ENCODE measurements at places on chromosomes 2 and 18.

DNA sequence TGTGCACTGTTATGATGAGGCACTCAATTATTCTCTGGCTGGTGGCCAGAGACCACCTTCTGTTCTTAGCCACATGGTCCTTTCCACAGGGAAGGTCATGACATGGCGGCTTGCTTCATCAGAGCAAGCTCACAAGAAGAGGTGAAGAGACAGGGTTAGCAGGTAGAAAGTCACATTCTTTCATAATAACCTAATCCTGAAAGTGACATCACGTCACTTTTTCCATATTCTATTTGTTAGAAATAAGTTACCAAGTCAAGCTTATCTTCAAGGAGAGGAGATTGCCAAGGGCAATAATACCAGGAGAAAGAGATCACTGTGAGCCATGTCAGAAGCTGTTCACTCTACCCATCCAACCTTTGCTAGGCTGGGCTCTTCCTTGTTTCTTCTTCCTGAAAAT, 139.4 kb downstream of the OSR1 start:
- no peak for DNase-seq

GRCh38 chr2:207362716-207363115, 167.0 kb upstream of the CREB1 start:
- DNase-seq = no peak

DNA sequence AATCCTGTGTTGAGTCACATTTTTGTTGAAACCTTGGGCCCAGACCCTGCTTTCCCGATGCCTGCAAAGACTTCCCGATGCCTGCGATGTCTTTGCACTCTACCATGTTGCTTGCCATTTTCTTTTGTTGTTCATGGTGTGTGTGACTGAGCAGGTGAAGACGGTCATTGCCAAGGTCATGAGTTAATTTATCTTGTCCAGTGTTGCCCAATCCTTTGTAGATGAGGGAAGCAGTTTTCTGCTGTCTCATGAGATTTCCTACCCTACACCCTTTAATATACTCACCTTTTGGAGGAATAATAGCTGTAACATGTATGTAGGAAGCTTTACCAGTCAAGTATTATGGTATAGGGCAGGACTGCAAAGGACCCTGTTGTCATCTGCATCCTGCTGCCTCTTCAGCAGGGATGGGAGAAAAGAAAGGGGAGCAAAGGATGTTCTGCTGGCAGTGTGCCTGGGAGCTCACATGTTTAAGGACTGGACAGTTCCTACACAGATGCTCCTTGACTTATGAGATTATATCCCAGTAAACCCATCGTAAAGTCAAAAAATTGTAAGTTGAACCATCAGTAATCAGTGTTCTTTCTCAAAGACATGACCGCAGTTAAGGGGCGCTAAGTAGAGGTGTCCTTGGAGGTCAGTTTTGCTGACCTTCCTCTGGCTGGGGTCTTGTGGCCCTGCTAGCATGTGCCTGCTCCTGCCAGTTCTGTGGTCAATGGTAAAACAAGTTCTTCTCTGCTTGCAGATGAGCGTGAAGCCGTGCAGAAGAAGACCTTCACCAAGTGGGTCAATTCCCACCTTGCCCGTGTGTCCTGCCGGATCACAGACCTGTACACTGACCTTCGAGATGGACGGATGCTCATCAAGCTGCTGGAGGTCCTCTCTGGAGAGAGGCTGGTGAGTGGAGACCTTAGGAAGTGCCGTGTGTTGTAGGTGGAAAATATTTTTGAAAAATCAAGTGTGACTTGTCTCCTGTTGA, 124.8 kb upstream of the EML6 start:
- DNase-seq = no peak

DNA sequence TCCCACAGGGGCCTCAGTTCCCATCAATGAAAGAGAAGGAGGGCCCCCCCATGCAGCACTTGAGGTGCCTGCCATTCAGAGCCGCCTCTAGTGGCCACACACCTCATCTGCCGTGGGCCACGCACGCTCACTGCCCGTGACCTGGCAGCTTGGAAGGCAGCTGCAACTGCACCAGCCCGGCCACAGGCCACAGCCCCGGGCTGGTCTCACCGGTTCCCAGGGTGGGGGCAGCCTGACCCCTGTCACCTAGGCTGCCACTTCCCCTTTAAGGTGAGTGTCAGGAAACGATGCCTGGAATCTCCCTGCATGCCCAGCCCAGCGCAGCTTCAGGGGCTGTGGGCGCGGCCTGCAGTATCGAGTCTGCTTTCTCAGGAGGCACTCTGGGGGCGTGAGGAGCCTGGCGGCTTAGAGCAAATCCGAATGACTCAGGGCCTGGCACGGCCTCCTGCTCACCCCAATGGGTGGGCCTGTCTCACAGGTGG, 2.6 kb downstream of the MAB21L4 start:
- DNase-seq = no peak

GRCh38 chr2:231127936-231128335, 3.1 kb upstream of the HTR2B start:
- DNase-seq = no peak

GRCh38 chr2:55839182-55839819, 84.3 kb downstream of the EFEMP1 start:
- DNase-seq = no peak
